ENCODE measurements at places on chromosomes 7 and 10.
A peak's percentile ranks its signal among the peaks of the same experiment; 100 is the strongest.

DNA sequence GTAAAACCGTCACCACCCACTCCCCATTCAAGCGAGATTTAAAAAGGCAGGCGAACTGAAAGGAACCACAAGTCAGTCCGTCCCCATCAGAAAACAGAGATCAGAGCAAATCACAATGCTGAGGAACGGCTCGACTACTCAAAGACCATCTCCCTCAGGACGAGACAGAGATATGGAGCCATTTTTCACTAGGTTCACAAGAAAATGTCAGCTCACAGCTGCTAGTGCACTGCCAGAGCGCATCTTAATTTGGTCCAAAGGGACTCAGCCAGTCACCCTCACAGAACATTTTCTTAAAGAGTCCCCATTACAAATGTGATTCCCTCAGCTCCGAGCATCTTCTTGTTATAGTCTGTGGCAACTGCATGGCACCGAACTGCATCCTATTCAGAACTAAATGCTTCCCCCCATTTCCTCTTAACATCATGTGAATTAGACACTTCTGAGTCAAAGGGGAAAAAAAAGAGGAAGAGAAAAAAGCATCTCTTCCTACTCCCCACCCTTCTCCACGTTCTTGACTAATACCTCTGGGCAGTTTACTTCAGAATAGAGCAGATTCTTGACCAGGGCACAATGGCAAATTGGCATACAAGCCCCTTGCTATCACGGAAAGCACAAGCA is 683.9 kb downstream of the MAGI2 start:
- H3K4me1 ChIP-seq, result peaks cover 10% of the 10 kb centered on the region
- H3K27ac ChIP-seq, result no peak overlapping the region
- H3K36me3 ChIP-seq, result no peaks in the 10 kb centered on the region
- no peak for DNase-seq
- peaks cover 5% of the 10 kb centered on the region for H3K27me3 ChIP-seq
- no peak overlapping the region for H3K4me3 ChIP-seq

GRCh38 chr7:96685353-96685752 is 24.3 kb downstream of the SEM1 start:
- no peaks in the 10 kb centered on the region for H3K4me1 ChIP-seq
- no peaks in the 10 kb centered on the region for H3K27me3 ChIP-seq
- H3K27ac ChIP-seq, result no peak overlapping the region
- no peak for DNase-seq
- H3K36me3 ChIP-seq, result peaks cover 79% of the 10 kb centered on the region

GRCh38 chr7:31464601-31465000 is 49.3 kb upstream of the ITPRID1 start:
- DNase-seq, result no peak
- no peaks in the 10 kb centered on the region for H3K36me3 ChIP-seq
- H3K4me1 ChIP-seq, result peaks cover 5% of the 10 kb centered on the region
- no peak overlapping the region for H3K4me3 ChIP-seq
- H3K27ac ChIP-seq, result no peak overlapping the region

- peaks cover 74% of the 10 kb centered on the region for H3K4me1 ChIP-seq
- H3K4me3 ChIP-seq, result peak overlapping the region; percentile 86
- DNase-seq, result no peak
- H3K36me3 ChIP-seq, result no peaks in the 10 kb centered on the region
Observed at GRCh38 chr10:77925410-77925794, 1.2 kb downstream of the DLG5 start.

DNA sequence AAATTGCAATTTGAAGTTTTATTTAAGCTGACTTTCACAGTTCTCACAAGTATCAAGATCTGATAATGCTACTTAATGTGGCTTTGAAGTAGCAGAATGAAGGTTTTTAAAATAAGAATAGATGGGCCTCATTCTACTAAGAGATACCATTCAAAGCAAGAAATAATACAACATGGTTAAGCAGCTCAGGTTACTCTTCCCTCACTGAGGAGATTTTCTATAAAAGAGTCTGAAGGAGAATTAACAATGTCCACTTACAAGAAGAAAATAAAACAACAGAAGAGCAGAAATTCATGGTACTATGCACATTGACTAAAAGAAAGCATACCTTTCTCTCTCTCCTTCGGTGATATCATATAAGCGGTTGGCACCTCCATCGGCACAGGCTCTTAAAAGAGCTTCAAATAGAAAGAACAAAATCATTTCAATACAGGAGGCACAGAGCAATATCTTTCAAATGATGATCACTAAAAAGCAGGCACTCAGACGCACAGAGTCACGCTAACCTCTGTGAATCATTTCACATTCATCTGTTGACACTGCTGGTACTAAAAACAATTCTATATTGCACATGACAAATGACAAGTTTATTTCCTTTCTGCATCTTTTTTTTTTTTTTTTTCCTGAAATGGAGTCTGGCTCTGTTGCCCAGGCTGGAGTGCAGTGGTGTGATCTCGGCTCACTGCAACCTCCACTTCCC is 153.1 kb downstream of the TPK1 start:
- H3K27ac ChIP-seq, result no peak overlapping the region
- no peaks in the 10 kb centered on the region for H3K36me3 ChIP-seq
- no peak overlapping the region for H3K4me3 ChIP-seq
- H3K27me3 ChIP-seq, result no peaks in the 10 kb centered on the region
- H3K4me1 ChIP-seq, result no peaks in the 10 kb centered on the region

GRCh38 chr10:50506861-50507573 is 116.7 kb downstream of the SGMS1 start:
- peaks cover 11% of the 10 kb centered on the region for H3K4me1 ChIP-seq
- DNase-seq, result no peak
- H3K36me3 ChIP-seq, result no peaks in the 10 kb centered on the region
- H3K4me3 ChIP-seq, result no peak overlapping the region
- H3K27me3 ChIP-seq, result no peaks in the 10 kb centered on the region

DNA sequence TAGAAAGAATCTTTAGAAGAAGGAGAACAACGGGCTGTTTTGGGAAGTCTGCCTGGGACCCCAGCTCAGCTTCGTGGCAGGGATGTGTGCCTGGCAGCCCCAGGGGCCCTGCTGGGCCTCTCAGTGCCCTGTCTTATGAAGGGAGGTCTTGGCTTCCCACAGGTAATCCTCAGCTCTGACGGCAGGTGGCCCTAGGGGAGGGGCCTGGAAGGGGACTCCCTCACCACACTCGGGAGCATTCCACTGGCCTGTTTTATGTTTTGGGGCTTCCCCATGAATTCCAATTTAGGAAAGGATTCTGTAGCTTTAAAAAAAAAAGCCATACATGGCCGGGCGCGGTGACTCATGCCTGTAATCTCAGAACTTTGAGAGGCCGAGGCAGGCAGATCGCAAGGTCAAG is 3.0 kb upstream of the DMBT1 start:
- H3K27ac ChIP-seq, result no peak overlapping the region
- H3K4me3 ChIP-seq, result no peak overlapping the region
- peaks cover 39% of the 10 kb centered on the region for H3K27me3 ChIP-seq
- DNase-seq, result no peak
- H3K4me1 ChIP-seq, result peaks cover 6% of the 10 kb centered on the region

DNA sequence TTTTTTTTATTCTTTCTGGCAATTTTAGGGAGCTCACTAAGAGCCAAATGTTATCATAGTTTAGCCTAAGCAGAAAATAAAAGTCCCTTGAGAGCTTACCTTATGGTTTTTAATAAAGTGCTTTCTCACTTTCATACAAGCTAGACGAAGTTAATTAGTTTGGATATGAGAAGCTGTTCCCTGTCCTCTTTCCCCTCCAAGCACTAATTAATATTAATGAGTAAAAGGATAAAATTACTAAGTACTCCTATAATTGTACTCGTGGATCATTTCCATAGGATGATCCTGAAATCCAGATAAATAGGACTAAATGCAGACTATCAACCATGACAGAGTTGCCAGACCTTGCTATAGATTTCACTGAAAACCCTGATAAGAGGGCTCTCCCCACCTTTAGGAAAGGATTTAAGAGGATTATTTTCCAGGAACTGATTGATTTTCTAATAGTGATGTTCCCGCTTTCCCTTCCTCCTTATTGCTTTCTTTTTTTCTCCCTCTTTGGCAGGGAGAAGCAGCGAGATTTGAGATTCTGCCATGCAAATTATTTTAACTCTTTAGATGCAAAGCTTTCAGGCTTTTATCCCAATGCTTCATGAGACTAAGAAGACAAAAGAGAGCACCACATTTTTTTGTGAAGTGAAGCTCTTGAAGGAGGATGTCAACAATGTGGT is 58.3 kb upstream of the HECW1 start:
- no peak overlapping the region for H3K4me3 ChIP-seq
- H3K27me3 ChIP-seq, result no peaks in the 10 kb centered on the region
- H3K36me3 ChIP-seq, result peaks cover 10% of the 10 kb centered on the region
- peaks cover 3% of the 10 kb centered on the region for H3K4me1 ChIP-seq

All from nephron progenitor cell (in vitro differentiated cells).